ENCODE measurements at places on chromosomes 4 and X.

- DNase-seq: peak; percentile 98
These were observed 40.1 kb downstream of the EVC start for GRCh38 chr4:5750946-5751665.

DNA sequence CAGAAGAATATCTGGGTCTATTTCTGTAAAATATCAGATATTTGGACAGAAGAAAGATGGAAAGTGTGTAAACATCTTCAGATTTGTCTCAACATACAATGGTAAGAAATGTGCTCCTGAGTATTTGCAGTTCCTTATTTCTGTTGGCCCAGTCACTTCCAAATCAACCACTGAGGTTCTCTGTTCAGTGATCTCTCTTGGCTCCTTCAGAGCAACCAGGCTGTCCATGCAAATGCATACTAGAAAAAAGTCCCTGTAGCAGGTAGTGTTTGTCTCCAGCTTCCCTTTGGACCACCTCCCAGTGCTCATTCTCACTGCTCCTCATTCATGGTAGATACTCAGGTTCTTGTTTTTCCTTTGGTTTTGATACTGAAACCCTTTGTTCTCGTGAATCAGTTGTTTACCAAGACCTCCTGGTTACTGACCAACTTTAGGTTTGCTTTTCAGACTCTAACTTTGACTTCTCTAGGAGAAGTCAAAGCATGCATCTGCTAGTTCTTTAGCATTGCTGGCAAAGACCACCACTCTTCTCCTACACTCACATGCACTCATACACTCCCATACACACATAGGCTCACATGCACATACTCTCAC, 28.8 kb downstream of the ASIC5 start:
- DNase-seq: no peak

DNA sequence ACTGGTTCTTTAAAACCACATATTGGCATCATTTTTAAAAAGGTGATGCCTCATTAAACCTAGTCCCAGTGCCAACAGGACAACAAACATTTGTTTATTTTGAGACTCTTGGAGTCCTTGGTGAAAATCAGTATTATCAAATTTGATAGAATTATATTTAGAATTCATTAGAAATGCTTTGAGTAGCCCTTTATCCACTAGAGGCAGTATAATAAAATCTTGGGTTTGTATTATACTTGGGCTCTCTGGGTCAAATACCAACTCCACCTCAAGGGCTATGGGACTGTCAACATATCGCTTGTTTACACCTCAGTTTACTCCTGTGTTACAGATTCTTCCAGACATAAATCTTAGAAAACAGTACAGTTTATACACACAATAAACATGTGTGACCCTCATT, 335.7 kb upstream of the FSTL5 start:
- DNase-seq: no peak

DNA sequence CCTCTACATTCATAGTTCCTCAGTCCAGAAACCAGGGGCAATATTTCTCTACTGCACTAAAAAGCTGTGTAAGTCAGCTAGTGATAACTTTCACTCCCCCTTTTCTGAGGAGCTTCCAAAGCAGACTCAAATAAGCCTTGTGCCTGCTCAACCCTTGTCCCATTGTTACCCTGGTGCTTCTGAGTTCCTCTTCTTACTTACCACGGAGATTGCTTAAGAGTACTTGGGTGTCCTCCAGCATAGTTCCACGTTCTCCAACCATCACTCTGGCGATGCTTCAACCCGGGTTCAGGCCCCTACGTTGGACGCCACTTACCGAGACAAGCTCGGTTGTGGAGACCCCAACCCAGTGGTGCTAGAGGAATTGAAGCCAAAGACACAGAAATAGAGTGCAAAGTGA, 71.6 kb downstream of the ADAM29 start:
- no peak for DNase-seq

GRCh38 chr4:162274354-162274753, 110.6 kb upstream of the FSTL5 start:
- no peak for DNase-seq

DNA sequence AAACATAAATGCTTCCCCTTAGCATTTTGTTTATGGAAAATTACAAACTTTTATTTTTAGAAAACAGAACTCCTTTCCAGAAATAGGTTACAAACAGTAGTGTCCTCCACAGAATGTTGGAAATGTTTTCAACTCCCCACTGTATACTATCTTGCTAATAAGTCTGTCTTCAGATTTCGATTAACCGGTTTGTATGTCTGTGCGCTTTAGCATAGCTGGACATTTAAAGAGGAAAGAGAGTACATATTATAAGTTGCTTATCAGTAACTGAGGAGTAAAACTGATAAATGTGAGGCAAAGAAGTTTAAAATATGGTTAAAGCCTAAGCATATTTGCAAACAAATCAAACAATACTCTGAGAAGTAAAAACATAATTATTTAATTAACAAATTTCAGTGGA, 3.4 kb downstream of the CXCL8 start:
- no peak for DNase-seq

DNA sequence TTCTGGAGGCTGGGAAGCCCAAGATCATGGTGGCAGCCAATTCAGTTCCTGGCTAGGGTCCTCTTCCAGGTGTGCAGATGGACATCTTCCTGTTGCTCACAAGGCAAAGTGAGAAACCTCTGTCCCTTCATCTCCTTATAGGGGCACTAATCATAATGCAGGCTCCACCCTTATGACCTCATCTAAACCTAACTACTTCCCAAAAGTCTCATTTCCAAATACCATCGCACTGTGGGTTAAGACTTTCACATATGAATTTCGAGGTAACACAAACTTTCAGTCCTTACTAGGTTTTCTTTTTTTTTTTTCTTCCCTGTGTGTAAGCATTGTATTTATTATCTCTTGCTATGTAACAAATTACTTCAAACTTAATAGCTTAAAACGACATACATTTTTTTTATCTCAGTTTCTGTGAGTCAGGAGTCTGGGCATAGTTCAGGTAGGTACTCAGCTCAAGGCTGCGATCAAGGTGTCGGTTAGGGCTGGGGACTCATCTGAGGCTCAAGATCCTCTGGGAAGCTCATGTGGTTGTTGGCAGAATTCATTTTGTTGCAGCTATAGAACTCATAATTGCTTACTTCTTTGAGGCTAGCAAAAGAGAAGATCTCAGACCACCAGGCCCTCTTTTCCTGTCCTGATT, 204.7 kb upstream of the STK26 start:
- DNase-seq: no peak

DNA sequence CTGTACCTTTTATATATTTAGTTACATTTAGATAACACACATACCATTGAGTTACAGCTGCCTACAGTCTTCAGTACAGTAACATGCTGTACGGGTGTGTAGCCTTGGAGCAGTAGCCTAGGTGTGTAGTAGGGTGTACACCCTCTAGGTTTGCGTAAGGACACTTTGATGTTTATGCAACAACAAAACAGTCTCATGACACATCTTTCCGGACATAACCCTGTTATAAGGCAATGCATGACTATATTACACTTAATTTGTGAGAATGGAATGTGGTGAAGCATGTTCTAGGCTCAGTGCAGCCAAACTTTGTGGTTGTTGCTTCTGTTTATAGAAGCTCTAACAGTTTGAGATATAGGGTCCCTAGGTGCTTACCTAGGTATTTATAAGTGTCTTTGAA, 65.4 kb downstream of the SPRY1 start:
- DNase-seq: no peak

DNA sequence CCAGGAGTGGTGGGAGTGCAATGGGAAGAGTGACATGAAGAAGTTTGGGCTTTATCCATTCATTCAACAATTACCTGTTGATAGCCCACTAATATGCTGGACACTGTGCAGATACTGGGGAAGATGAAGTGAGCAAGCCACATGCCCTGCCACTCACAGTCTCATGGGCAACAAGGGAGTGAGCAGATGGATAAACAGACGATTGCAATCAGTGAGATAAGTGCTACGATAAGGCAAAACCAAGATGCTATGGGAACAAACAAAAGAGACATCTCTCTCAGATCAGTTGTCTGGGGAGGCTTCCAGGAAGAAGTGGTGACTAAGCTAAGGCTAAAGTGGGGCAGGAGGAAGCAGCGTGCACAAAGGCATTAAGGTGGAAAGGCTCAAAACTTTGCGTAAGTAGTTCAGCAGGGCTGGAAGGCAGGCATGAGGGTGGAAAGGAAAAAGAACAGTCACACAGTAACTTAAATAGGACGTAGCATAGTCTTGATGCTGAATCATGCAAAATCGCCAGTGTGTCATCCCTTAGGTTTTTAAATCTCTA, 31.7 kb downstream of the GAB3 start:
- peak; percentile 90 for DNase-seq

DNA sequence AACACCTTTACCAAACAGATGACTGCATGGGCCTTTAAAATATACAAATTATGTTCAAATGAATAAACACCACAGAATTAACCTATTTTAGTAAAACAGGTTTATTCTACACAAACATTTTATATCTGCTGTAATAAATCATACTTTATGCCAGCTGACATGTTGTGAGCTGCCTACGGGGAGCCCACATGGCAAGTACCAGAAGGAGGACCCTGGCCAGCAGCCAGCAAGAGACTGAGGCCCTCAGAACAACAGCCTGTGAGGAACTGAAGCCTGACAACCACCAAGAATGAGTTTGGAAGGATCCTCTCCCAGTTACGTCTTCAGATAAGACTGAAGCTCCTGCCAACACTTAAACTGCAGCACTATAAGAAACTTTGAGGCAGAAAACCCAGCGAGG, 377.0 kb downstream of the PDGFC start:
- no peak for DNase-seq

DNA sequence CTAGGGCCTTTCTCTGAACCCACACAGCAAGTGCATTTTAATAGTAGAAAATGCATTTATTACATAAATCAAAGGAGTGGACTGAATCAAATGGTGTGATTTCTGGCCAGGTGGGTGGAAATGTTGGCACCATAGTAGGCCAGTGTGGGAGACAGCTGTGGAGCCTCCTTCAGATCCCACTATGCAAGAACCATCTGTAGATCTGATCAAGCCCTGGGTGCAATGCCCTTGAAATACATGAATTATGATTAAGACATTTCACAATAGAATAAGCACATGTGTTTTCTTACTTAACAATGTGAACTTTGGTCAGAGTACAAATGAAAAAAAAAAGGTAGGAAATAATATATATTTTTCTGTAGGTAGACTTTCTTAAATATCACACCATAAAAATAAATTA, 204.3 kb downstream of the PCDH7 start:
- peak; percentile 23 for DNase-seq

- no peak for DNase-seq
These were observed 27.4 kb upstream of the SOD3 start for GRCh38 chr4:24768006-24768405.

DNA sequence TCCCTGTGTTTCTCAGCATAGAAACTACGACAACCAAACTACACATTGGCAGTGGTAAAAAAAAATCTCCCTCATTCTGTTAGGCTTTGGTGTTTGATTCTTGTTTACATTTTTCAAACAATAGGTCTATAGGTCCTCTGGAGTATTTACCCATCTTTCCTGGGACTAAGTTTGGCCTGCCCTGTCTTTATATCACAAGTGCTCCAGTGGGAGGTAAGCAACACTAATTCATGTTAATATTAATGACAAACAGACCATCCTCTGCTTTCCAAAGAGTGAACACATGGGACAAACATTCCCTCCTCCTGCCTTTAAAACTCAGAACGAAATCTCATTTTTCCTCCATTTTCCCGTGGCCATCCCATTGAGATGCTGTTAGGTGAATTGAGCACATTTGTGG, 514.1 kb upstream of the INTU start:
- no peak for DNase-seq

GRCh38 chrX:92213786-92214185, 434.6 kb downstream of the PCDH11X start:
- DNase-seq: peak; percentile 0

DNA sequence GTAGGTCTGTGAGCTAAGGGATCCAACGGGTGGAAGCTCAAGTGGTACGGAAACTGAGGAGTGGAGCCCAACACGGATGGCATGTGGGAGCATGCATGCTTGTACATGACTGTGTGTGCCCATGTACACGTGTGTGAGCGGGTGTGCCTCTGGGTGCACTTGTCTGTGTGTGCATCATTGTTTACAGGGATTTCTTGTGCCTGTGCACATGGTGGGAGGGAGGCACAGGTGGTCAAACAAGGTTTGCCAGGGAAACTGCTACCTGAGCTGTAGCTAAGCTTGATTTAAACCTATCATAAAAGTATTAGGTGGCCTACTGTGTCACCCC, 122.5 kb upstream of the MAMLD1 start:
- DNase-seq: no peak

DNA sequence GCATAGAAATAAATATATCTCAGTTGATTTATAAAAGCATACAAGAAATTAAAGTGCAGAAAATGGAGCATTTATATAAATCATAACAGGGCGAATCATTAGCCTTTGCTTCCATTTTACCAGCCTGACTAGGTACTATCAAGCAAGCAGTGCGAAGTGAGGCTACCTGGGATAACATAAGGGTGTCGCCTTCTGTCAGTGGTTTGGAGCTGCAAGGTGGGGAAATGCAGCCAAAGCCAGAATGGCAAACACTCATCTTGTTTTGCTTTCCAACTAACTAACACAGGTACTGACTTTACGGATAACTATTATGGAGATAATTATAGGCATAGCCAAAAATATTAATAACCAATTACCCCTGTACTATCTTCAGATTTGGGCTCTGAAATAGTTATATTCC, 1459.8 kb downstream of the RAPGEF2 start:
- DNase-seq: no peak

GRCh38 chr4:168587411-168588125, 90.7 kb downstream of the PALLD start:
- peak; percentile 94 for DNase-seq

- no peak for DNase-seq
These were observed 11.3 kb downstream of the TXK start for GRCh38 chr4:48122756-48123155.

GRCh38 chrX:114952696-114953095, 64.7 kb downstream of the IL13RA2 start:
- DNase-seq: no peak

- DNase-seq: no peak
These were observed 104.9 kb upstream of the GIMD1 start for GRCh38 chr4:106473515-106473914.

- DNase-seq: no peak
These were observed 39.3 kb downstream of the GRIA3 start for GRCh38 chrX:123223409-123223808.

GRCh38 chr4:62510228-62510627, 1310.1 kb downstream of the ADGRL3 start:
- DNase-seq: no peak

- DNase-seq: no peak
These were observed 173.4 kb upstream of the HUWE1 start for GRCh38 chrX:53859890-53860289.

Data from fibroblast of mammary gland (primary cell).